ENCODE measurements at places on chromosomes 4 and X.

DNA sequence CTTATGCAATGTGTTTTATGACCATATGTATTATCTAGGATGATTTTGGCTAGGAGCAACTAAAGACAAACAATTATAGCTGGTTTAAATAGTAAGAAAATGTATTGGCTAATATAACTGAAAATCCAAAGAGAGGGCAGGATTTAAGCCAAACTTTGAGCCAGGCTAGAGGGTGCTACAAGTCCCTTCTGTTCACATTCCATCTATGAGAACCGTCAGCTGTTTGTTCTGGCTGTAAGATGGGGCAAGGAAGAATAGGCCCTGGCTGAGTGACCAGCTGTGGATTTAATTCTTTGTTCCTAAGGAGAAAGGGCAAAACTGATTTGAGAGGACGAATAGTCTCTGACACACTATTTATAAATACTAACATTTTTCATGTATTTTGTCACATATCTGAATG lies 79.2 kb upstream of the UGT8 start:
- DNase-seq = peak; percentile 23
- H3K27ac ChIP-seq = no peak overlapping the region
- H3K4me1 ChIP-seq = no peaks in the 10 kb centered on the region
- no peaks in the 10 kb centered on the region for H3K36me3 ChIP-seq

DNA sequence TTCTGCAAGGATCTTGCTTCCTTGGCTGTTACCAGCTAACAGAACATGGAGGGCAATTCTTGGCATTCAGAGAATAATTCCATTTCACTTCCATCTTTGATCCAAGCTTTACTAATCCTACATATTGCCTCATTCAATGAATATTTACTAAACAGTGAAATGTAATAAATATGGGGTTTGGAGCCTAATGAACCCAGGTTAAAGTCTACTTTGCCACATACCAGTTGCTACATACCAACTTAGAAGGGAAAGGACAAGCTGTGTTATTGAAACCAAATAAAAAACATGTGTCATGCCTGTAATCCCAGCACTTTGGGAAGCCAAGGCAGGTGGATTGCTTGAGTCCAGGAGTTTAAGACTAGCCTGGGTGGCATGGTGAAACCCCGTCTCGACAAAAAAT lies 265.6 kb downstream of the KLHL13 start:
- H3K4me3 ChIP-seq = no peak overlapping the region
- no peaks in the 10 kb centered on the region for H3K36me3 ChIP-seq
- no peaks in the 10 kb centered on the region for H3K27me3 ChIP-seq
- DNase-seq = no peak
- H3K4me1 ChIP-seq = no peaks in the 10 kb centered on the region

- no peaks in the 10 kb centered on the region for H3K36me3 ChIP-seq
- no peak for DNase-seq
- H3K4me3 ChIP-seq = no peak overlapping the region
- no peak overlapping the region for H3K27ac ChIP-seq
- no peaks in the 10 kb centered on the region for H3K4me1 ChIP-seq
Observed at GRCh38 chr4:138256608-138257007, 14.5 kb upstream of the SLC7A11 start.

DNA sequence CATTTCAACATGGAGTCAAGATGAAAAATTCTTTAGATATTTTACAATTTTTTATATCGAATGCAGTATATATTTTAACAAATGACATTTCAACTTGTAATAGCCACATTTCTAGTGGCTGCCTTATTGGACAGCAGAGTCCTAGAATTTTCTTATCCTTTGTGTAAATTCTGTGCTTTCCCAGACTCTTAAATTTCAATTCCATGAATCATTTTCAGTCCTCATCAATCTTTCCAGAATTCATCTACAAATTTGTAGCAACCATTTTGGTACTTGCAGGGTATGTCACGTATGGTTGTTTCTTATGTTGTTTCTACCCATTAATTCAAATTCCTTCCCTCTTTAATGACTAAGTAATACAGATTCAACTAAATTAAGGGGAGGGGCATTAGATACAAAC lies 2.7 kb downstream of the PAICS start:
- H3K27ac ChIP-seq = no peak overlapping the region
- H3K27me3 ChIP-seq = no peaks in the 10 kb centered on the region
- DNase-seq = no peak
- H3K4me3 ChIP-seq = no peak overlapping the region
- peaks cover 19% of the 10 kb centered on the region for H3K36me3 ChIP-seq

GRCh38 chr4:1809754-1810502 lies 16.8 kb downstream of the FGFR3 start:
- H3K27ac ChIP-seq = no peak overlapping the region
- H3K27me3 ChIP-seq = no peaks in the 10 kb centered on the region
- no peak overlapping the region for H3K4me3 ChIP-seq
- H3K4me1 ChIP-seq = no peaks in the 10 kb centered on the region
- peak; percentile 74 for DNase-seq
- peaks cover 48% of the 10 kb centered on the region for H3K36me3 ChIP-seq

DNA sequence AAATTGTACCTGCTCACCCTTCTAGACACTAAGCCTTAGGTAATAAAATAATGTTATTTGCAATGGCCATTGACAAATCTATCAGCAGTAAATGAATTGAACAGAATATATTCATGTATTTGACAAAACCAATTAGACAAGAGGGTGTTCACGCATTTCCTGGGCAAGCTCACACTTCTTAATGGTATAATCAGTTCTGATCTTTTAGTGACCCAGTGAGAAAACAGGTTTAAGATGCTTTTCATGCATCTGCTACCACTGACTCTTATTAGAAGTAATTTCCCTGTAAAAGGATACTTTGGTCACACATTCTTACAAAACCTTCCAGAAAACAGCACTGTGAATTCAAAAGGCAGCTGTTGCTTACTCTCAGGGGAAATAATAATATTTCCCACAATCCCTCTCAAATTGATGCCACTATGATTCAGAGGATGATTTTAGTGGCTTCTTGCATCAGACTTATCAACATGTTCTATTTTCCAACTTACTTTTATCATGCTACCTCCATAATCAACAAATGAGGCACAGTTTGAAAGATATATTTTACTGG lies 313.9 kb upstream of the NWD2 start:
- H3K4me3 ChIP-seq = no peak overlapping the region
- H3K36me3 ChIP-seq = no peaks in the 10 kb centered on the region
- no peaks in the 10 kb centered on the region for H3K4me1 ChIP-seq
- no peak overlapping the region for H3K27ac ChIP-seq

- DNase-seq = no peak
- H3K27me3 ChIP-seq = no peaks in the 10 kb centered on the region
- no peak overlapping the region for H3K27ac ChIP-seq
- H3K4me1 ChIP-seq = no peaks in the 10 kb centered on the region
- H3K36me3 ChIP-seq = no peaks in the 10 kb centered on the region
Observed at GRCh38 chr4:146059865-146060264, 115.7 kb upstream of the LSM6 start.

DNA sequence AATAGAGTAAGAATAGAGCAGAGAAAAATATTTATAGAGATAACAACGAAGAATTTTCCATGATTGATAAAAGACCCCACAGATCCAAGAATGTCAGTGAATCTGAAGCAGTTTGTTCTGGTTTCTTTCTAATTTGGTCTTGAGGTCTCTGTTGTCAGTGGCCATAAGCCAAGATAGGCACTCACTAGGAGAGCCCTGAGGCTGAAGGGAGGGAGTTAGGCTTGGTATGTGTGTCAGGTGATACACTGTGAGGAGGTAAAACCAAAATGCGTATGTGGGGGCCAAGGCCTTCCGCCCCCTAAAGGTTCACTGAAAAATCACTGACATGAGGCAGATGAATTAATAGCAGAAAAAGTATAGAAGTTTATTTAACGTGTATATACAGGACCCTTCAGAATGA lies 382.3 kb upstream of the HTR2C start:
- H3K27me3 ChIP-seq = no peaks in the 10 kb centered on the region
- H3K4me3 ChIP-seq = no peak overlapping the region
- H3K36me3 ChIP-seq = no peaks in the 10 kb centered on the region
- DNase-seq = no peak

GRCh38 chrX:151743651-151744470 lies 9.3 kb downstream of the CNGA2 start:
- no peak overlapping the region for H3K4me3 ChIP-seq
- H3K27me3 ChIP-seq = peaks cover 5% of the 10 kb centered on the region
- H3K4me1 ChIP-seq = no peaks in the 10 kb centered on the region
- DNase-seq = no peak
- no peak overlapping the region for H3K27ac ChIP-seq

GRCh38 chr4:3531318-3531878 lies 824 bp downstream of the LRPAP1 start:
- H3K27ac ChIP-seq = no peak overlapping the region
- DNase-seq = peak; percentile 34
- H3K27me3 ChIP-seq = no peaks in the 10 kb centered on the region
- H3K36me3 ChIP-seq = peaks cover 39% of the 10 kb centered on the region
- peak overlapping the region; percentile 76 for H3K4me3 ChIP-seq

DNA sequence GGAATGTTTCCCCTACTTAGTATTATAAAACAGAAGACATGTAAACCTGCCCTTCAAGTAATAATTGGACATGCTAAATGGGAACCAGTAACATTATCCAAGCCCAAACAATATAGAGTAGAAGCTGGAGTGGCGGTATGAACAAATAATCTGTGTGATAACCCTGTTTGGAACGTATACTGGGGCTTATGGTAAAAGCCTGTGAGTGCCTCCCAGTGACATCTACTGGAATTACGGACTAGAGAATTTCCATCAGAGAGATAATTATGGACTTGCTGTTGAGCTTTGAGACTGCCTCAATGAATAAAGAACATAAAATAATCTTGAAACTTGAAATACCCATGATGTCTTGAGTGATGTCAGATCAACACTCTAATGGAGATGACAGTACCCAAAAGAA lies 406.3 kb upstream of the GRIA3 start:
- DNase-seq = no peak
- no peaks in the 10 kb centered on the region for H3K27me3 ChIP-seq
- H3K4me3 ChIP-seq = no peak overlapping the region
- no peaks in the 10 kb centered on the region for H3K36me3 ChIP-seq

GRCh38 chr4:20809812-20810211 lies 109.6 kb downstream of the PACRGL start:
- no peak overlapping the region for H3K27ac ChIP-seq
- no peaks in the 10 kb centered on the region for H3K27me3 ChIP-seq
- H3K36me3 ChIP-seq = no peaks in the 10 kb centered on the region
- no peaks in the 10 kb centered on the region for H3K4me1 ChIP-seq
- H3K4me3 ChIP-seq = no peak overlapping the region

DNA sequence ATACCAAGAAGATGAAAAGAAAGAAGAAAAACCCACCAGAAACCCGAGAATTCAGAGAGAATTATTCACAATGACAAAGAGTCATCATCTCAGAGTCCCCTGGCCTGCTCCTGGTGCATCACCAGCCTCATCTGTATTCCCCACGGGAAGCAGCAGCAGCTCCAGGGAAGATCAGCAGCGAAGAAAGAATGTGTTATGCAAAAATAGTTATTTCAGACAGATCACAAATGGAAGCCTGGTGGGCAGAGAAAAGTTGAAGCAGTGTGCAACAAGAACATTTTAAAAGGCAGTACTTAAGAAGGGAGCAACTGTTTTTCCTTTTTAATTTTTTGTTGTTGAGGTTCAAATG lies 189.2 kb downstream of the PPP3CA start:
- no peak overlapping the region for H3K4me3 ChIP-seq
- no peaks in the 10 kb centered on the region for H3K27me3 ChIP-seq

Measured in stomach (tissue), 19 donors.